ENCODE measurements at places on chromosomes 3 and 15.

- DNase-seq: no peak
Observed at GRCh38 chr3:151154566-151154965, 48.5 kb downstream of the GPR171 start.

DNA sequence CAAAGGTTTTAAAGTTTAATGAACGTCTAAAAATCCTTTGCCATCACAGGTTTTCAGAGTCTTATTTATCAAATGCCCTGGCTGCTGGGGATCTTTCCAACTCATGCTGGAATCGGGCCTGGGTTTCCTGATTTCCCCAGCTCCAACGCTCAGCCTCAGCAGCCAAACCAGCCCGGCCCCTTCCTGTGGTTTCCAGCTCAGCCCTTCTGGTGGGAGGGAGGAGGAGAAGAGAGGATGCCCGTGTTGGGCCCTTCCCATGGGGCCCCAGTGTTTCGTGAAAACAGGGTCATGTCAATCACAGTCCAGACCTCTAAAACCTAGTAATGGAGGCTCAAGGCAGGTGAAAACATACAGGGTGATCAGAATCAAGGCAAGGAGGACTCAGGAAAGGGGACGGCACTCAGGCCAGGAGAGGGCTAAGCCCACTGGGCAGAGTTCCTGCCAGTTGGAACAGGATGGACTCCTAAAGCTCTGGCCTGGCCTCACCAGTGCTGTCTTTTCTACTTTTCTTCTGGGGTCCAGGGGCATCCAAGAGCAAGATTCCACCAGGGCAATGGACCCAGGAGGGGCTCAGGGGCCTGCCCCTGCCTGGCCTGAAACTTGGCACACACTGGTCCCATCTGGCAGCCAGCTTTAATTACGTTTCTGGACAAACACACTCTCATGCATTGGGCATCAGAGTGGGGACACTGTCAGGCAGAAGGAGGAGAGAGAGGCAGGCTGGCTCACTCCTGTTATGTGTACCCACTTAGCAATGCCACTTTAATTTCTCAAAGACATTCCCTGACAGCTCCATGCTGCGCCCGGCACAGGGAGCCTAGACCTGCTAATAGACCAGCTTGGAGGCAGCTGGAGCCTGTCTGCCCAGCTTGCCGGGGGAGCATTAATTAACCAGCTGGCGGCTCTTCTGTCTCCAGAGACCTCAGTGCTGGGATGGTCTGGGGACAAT, 194.6 kb downstream of the FAM43A start:
- peak; percentile 60 for DNase-seq

DNA sequence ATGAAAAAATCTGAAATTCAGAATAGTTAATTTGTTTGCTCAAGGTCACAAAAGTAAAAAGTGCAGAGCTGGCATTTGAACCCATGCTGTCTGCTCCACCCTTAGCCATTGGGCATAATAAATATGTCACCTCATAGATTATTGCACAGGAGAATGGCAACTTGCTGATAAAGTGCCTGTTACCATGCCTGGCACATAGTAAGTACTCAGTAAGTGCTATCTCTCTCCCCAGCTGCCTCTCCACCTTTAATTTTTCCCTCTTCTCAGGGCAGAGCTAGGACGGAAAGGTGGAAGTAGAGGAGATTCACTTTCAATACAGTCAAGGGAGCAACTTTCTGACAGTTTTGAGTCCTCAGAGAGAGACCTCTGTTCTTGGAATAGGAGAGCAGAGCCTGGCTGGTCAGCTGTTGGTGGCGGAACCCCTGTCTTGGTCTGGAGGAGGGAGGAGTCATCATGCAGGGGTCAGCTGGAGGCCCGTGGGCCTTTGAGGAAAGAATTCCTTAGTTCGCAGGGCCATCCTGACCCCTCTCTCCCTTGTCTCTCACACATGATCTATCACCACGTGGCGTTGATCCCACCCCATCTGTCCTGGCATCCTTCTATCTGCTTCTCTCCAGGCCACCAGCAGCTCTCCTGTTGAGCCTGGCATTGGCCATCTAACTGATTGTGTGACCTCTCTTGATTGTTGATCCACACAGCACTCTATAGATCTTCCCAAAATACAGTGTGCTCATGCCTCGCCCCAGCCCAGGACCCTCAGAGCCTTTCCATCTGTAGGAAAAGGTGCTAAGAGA, 149.3 kb downstream of the RPLP1 start:
- DNase-seq: no peak

GRCh38 chr15:50542887-50543210, 3.6 kb downstream of the USP50 start:
- no peak for DNase-seq
